Activated naive CD4-positive, alpha-beta T cell treated with anti-CD3 and anti-CD28 coated beads, Interleukin-2, amount 50 U/mL, for 72 hours (primary cell): ENCODE measurements at places on chromosomes 5 and 9. TPM values are rescaled to one million over a fixed set of nuclear protein-coding genes. Genes with fewer than 3 reads are reported as not detected.

TMEM174 gene
- not detected for total RNA-seq

FOXI1 gene
- not detected for total RNA-seq

AGXT2 gene
- total RNA-seq = not detected

PCDHA5 gene
- total RNA-seq = not detected

CAVIN4 gene
- total RNA-seq = 0.21 TPM
